ENCODE measurements at places on chromosomes 3 and 15.

DNA sequence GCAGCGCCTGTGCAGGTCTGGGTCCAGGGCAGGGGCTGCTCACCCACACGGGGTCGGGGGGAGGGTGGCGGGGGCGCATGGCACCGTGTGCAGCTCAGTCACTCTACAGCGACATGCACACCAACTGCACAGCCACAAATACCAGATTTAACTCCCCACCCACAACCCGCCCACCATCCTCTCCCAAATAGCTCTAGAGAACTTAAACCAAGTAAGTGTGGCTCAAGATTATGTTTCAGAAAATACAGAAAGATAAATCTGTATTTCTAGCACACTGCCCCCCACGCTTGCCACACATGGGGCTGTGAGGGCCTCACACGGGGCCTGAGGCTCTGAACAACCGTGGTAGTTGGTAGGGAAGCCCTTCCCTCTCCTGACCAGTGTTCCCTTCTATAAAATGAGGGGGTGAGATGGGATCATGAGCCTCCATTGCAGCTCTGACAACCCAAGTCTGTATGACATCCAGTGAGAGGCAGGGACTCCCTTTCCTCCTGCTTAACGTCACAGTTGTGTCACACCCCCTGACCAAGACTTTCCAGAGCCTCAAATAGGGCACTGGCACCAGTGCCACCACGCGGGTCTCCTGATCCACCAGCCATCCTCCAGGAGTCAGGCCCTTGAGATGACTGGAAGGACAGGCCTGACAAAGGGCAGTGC lies 23.1 kb downstream of the POC1A start:
- DNase-seq = no peak

- DNase-seq = no peak
These were observed 80.4 kb downstream of the TRANK1 start for GRCh38 chr3:36864180-36865053.

DNA sequence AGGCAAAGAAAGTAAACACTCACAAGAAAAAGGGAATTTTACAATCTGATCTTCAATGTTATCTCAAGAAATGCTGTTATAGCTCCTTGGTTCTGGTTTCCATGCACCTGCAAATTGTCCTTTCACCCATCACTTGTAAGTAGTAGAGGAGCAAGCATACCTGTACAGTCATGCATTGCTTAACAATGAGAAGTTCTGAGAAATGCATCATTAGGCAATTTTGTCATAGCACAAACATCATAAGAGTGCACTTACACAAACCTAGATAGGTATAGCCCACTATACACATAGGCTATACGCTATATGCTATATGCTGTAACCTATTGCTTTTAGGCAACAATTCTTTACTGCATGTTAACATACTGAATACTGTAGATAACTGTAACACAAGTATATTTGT lies 672.3 kb downstream of the FHIT start:
- no peak for DNase-seq

DNA sequence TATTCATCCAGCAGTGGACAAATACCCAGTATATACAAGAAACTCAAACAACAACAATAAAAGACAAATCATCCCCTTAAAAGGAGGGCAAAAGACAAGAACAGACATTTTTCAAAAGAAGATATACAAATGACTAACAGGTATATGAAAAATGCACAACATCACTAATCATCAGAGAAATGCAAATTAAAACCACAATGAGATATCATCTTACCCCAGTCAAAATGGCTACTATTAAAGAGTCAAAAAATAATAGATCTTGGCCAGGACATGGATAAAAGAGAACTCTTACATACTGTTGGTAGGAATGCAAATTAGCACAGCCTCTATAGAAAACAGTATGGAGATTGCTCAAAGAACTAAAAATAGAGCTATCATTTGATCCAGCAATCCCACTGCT lies 16.9 kb downstream of the DHX36 start:
- no peak for DNase-seq

DNA sequence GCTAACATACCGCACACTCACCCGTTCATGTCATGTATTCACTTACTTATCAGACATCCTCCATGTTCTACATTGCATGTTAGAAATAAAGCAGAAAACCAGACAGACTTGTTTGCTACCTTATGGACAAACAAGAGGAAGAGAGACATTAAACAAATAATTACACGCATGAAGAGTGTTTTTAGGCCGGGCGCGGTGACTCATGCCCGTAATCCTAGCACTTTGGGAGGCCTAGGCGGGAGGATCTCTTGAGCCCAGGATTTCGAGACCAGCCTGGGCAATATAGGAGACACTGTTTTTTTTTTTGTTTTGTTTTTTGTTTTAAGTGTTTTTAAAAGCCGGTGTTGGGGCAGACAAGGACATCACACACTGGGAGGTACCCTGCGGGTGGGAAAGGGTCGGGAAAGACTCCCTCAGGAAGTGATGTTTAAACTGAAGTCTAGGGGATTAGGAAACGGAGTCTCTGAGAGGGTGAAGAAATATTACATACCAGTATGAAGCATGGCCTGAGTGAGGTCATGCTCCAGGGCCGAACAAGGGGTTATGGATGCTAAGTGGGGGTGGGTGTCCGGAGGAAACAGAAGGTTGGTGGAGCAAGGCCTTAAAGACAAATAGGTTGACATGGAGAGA lies 2.1 kb upstream of the USP3 start:
- no peak for DNase-seq

GRCh38 chr15:48467801-48468200 lies 136.6 kb downstream of the DUT start:
- no peak for DNase-seq

DNA sequence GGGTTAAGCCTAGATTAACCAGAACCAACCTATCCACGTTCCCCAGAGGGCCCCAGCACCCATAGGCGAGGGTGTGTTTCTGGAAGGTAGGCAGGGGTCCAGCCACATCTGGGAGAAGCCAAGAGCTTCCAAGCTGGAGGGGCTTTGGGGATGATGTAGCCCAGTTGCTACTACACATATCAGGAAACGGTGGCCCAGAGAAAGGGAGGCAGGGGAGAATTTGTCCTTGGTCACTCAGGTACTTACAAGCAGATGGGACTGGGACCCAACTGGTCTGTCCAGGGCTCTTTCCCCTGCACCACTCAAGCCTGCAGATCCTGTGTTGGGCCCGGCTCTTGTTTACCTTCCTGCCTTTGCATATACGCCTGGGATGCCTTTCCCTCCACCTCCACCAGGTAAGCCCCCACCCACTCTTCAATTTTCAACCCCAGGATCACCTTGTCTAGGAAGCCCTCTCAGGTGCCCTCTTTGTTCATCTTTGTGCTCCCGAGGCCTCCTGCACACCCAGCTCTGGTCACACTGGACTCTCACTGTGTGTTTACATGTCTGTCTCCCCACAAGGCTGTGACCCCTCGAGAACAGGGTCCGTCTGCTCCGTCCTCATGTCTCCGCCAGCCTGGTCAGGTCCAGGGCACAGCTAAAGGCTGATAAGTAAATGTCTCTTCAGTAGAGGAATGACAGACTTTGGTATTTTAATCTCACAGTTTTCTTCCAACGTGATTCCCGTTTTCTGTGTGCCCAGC lies 204.4 kb upstream of the LINGO1 start:
- DNase-seq = no peak

DNA sequence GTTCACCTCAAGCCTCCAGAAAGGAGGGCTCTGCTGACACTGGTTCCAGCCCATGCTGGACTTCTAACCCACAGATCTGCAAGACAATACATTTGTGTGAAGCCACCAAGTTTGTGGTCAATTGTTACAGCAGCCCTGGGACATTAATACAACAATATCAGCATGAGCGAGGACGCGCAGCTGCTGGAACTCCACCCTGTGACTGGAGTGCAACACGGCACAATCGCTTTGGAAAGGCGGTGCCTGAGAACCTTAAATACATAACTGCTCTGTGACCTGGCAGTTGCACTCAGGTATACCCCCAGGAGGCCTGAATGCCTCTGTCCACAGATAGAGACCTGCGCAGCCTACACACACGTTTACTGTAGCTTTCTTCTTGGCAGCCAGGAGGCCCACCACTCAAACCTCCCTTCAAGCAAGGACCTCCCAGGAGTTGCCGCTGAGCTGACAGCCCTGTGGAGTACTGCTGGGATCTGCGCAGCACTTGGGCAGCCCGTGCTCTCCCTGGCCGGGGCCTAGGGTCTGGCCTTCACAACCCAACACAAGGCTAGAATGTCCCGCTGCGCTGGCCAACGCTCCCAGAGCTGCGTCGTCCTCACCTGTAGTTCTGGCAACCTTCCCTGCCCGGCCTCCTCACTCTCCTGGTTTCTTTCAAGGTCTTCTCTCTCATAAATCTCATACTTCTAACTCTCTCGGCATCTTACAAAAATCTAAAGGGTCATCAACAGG lies 8.3 kb downstream of the MRPS25 start:
- DNase-seq = no peak

DNA sequence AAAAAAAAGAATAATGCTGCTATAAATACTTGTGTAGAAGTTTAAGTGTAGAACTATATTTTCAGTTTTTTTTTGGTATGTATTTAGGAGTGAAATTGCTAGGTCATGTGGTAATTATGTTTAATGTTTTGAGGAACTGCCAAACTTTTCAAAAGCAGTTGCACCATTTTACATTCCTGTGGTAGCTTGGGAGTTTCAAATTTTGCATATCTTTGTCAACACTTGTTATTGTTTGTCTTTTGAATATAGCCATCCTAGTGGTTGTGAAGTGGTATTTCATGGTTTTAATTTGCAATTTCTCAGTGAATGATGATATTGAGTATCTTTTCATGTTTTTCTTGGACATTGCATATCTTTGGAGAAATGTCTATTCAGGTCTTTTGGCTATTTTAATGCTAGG lies 30.4 kb downstream of the SKIL start:
- no peak for DNase-seq

DNA sequence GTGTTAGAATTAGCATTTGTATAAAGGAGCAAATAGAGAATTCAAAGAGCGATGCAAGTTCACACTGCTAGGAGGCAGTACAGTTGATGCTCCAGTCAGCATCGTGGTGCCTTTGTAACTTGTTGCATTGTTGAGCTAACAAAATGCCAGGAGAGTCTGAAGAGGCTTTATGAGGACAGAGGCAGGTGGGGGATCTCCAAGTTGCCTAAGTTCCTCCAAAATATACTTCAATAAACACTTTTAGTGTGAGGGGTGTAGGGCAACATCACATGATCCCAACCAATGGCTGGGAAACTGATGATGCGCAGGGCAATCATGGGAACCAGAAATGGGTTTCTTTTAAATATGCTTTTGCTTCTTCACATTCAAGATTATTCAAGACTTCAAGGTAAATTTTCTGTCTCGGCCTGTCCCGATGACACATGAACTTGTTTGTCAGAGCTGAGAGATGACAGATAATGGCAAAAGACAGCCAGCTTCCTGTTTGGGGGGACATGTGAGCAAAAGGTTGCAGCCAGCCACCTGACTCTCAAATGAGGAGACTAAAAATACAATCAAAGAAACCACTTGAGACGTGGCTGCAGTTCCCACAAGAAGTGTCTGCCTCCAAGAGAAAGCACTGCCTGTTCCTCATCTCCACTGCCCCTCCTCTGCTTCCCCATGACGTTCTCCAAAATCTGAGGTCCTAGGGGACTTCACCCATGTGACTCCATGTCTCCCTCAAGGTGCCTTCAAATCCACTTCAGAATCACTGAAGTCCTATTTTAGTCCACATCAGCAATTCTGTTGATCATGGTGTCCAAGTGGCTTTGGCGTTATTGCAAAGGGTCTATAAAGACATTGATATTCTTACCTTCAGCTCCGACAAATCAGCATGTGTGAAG lies 39.3 kb downstream of the KLHL6 start:
- no peak for DNase-seq

GRCh38 chr3:72663429-72663828 lies 184.8 kb downstream of the SHQ1 start:
- DNase-seq = no peak

- DNase-seq = no peak
These were observed 222.0 kb upstream of the IL12A start for GRCh38 chr3:159766563-159767185.

DNA sequence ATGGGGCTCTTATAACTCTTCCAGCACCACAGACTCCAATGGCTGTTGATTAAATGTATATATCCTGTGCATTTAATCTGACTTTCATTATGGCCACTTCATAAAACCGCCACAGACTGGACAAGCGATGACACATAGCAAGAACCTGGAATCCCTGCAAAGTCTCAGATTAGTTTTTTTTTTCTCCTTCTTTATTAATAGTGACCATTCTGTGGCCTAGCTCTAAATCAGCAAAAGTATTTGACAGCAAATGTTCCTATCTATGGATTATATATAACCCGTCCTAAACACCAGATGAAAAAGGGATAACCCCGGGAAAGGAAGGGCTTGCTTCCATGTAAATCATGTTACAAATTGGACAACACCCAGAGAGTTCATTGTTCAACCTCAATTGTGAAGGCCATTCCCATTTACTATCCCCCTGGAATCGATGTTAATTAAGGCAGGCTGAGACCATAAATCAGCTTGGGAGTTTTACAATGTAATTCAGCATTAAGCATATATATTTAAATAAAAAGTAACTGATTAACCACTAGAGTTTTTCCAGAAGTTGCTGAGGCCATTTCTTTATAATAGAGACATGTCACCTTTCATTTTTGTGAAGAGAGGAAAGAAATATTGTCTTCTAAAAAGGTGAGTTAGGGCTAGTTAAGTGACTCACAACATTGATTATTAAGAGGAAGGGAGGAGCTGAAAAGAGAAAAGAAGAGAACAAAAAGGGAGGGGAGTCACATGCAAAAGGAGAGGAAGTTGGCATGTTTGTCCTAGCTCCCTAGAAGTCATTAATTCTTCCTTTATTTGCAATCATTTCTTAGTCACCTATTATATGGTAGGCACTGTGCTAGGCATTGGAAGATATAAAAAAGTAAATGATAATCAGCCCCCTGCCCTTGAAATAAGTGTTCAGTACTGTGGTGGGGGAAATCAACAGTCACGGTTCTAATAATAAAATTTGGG lies 26.2 kb downstream of the ALDH1A2 start:
- no peak for DNase-seq

GRCh38 chr3:193168931-193169330 lies 72.1 kb upstream of the PLAAT1 start:
- DNase-seq = no peak

GRCh38 chr15:76512971-76513370 lies 176.4 kb downstream of the ISL2 start:
- DNase-seq = no peak

GRCh38 chr15:38520035-38520434 lies 44.6 kb downstream of the RASGRP1 start:
- DNase-seq = no peak

DNA sequence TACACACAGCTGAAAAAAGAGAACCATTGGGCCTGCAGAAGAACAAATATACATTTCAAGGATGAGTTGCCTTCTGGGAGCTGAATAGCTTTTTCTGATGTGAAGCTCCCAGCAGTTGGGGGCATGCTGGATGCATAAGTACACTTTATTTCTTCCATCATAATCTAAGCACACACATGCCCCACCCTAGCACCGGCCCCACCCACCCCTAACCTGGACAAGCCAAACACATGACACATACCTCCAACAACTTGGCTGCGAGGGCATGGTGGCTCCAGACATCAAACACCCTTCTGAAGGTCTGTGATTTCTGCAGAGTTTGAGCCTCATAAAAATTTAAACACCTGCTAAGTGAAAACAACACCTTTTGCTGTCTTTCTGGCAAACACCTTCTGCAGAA lies 307.2 kb upstream of the TRIM42 start:
- DNase-seq = no peak

All from ovary (tissue), 10 donors.